RKO (cell line): ENCODE measurements at places on chromosomes 2 and 18.

DNA sequence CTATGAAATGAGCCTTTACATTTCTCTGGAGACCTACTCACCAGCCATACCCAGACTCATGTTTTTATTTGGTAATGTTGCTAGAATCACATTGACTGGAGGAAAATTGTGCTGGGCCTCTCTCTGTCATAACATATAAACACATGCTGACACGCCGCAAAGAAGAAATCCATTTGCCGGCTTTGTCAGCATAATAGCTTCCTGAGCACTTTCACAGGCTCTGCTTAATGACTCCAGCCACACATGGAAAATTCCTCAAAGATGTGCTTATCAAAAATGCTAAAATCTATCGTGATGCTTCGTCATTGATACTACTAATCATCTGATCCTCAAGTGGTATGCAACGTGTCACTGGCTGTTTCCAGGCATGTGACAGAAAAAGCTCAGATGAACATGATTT, 63.1 kb downstream of the RND3 start:
- no peak for DNase-seq

- DNase-seq = no peak
Observed at GRCh38 chr2:238869293-238870124, 21.6 kb downstream of the TWIST2 start.

DNA sequence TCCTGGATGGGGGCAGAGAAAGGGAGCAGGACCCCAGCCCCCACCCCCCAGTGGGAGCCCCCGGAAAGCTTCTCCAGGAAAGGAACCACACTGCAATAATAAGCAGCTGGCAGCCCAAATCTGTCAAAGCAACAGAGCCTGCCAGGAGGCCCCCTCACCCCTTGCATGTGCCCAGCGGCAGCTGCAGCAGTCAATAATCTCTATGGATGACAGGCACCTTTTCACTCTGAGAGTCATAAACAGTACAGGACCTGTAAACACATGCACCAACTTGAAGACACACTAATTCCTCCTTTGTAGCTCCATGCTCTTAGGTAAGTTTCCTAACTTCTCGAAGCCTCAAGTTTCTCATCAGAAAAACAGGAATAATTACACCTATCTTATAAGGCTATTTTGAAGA, 26.2 kb upstream of the KDM3A start:
- DNase-seq = no peak

GRCh38 chr2:202831242-202832220, 40.0 kb downstream of the ICA1L start:
- DNase-seq = peak; percentile 79

GRCh38 chr18:911025-911424, 6.4 kb downstream of the ADCYAP1 start:
- DNase-seq = no peak

DNA sequence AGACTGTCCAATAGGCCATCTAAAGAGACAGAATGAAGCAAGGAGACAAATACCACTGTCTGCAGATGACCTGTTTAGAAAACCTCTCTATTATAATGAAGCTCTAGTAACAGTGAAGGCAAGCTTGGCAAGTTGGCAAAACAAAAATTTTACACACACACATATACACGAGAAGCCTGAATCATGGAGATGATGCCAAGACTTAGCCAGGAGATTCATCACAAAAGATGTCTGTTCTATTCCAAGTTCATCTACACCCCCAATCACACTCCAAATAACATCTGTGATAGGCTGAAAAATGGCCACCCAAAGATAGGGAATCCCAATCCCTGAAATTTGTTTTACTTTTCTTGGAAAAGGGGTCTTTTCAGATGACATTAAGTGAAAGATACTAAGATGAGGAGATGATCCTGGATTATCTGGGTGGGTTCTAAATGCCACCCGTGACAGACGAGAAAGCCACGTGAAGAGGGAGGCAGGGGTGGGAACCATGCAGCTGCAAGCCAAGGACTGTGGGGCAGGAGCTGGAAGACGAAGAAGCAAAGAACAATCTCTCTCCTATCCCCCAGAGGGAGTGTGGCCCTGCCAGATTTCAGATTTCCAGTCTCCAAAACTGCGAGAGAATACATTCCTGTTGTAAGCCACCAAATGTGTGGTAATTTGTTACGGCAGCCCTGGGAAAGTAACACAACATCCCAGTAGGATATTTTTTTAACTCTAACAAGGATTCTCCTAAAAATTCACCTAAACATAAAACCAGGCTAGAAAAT, 20.0 kb downstream of the HDLBP start:
- DNase-seq = no peak
